AG04450 (cell line): ENCODE measurements at places on chromosomes 2 and 18.
A peak's percentile ranks its signal among the peaks of the same experiment; 100 is the strongest.

- DNase-seq: peak; percentile 20
Measured at GRCh38 chr2:101111917-101112771, 39.0 kb downstream of the TBC1D8 start.

DNA sequence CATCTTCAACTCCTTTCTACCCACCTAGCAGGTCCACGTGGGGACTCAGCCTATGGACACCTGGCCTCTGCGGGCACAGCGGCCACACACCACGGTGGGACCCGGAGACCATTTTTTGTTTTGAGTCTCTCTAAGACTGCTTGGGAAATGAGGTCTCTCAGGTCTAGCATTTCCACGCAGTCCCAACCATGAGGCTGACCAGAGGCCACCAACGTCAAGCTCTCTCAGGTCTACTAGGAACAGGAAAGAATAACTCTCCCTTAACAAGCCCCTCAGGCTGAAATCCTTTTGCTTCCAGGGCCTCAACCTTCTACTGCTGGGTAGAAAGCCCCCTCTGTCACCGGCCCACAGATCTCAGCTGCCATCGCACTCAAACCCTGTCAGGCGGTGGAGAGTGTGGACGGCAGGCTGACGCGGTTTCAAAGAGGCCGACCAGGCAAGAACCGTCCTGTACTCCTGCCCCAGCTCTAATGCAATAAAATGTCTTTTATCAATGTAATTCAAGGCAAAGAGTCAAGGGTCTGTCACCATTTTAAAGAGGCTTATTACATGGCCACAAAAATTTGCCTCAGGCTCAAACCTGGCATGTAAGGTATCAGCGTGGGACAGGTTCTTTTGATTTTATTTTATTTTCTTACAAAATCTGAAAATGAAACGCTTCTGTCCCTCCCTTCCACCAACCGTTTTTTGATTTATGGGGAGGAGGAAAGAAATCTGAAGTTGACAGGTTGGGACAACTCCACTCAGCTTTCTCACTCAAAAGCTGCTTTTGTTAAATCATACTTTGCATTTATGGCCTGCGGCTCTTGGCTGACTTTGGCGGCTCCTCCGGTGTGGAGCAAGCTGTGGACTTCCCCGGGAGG, 74.0 kb downstream of the BCL11A start:
- no peak for DNase-seq

DNA sequence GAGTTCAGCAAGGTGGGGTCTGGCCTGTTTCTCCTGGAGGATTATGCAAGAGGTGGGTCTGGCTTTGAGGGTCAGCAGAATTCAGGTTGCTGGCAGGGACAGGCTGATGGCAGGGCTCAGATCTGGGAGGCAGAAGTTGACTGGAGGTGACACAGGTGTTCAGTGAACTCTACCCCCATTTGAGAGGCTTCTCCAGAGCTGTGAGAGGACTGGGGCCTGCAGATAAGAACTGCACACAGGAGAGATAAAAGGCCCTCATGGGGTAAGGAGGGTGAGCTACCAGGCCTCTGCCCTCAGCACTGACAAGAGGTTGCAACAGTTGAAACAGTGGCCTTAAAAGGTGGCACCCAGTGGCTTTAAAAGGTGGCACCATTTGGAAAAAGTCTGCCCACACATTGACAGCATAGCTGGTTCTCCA, 13.1 kb downstream of the MOCOS start:
- DNase-seq: no peak

GRCh38 chr2:215699700-215700538, 264.1 kb upstream of the FN1 start:
- no peak for DNase-seq

- DNase-seq: no peak
Measured at GRCh38 chr2:3073041-3073595, 304.5 kb downstream of the EIPR1 start.

- no peak for DNase-seq
Measured at GRCh38 chr2:26412091-26412673, 10.5 kb downstream of the DRC1 start.

DNA sequence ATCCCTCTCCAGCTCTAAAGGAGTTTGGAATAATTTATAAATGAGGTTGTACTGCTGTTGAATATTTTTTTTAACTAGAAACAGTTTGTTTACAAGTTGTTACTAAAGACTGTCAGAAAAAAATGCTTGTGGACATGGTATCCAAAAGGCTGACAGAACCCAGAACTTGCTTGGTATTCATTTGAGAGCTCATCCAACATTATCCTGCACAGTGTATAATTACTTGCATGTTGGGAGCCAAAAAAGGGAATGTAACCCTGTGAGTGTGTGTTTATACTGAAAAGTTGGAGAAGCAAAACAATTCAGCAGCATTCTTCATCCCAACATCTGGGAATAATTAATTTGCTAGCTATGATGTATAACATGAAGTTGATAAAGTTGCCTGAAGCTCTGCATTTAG, 42.1 kb upstream of the EHBP1 start:
- DNase-seq: peak; percentile 92

DNA sequence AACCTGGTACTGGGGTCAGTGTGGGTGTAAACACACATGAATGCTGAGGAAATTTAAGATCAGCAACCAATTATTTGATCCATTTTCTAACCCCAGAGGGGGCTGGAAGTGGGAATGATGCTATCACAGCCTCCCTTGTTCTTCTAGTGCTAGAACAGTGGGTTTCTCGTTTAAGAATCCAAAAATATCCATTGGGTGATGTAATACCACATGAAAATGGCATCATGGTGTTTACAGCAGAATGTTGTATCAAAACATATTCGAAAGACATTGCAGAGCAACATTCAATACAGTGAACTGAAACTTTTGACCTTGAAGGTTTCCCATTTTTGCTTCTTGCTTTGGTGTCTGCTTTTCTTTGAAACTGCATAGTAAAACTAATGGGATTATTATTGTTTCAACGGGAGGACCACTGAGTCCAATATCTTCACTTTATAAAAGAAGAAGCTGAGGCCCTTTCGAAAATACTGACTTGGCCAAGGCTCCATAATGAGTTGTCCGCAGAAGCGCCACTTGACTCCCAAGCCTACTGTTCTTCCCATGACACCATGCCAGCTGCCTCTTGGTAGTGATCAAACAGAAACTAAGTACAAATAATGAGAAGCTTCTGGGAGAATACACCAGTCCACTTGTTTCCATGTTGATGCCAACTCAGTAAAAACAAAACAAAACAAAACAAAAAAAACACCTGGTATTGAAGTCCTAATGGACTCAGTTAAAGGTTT, 106.1 kb downstream of the COLEC12 start:
- DNase-seq: no peak

DNA sequence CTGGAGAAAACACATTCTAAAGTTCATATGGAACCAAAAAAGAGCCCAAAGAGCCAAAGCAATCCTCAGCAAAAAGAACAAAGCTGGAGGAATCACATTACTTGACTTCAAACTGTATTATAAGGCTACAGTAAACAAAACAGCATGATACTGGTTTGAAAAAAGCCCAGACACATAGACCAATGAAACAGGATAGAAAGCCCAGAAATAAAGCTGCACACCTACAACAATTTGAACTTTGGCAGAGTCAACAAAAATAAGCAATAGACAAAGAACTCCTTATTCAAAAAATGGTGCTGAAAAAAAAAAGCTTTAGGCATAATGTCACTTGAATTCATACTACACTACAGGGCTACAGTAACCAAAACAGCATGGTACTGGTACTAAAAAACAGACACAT, 289.6 kb downstream of the NR4A2 start:
- no peak for DNase-seq

DNA sequence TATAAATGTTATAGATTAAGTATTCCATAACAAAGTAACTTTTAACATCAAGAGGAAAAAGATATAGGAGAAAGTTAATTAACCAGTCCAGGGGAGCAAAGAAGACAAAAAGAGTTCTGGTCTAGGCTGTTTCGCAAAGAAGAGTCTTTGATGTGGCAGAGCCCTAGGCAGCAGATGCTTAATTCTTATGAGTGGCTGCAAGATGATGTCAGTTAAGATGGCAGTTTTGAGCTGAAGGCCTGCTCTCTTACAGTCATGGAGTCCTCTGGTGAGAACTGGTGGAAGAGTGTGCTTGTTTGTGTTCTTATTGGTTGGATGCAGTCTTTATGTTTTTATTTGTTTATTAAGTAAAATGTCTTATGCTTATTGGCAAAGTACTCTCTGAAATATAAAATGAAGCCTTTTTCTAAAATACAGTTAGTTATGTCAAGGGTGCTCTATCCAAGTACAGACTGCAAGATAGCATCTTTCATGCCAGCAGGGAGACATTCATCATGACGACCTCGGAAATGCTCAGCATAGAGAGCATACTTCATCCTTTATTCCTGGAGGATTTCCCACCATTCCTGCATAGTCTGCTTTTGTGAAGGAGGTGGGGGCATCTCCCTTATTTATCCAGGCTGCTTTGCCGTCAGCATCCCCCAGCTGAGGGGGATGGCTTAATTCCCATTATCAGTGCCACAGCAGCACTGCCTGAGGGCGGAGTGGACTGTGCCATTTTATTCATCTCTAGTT, 38.9 kb upstream of the SERPINE2 start:
- no peak for DNase-seq

DNA sequence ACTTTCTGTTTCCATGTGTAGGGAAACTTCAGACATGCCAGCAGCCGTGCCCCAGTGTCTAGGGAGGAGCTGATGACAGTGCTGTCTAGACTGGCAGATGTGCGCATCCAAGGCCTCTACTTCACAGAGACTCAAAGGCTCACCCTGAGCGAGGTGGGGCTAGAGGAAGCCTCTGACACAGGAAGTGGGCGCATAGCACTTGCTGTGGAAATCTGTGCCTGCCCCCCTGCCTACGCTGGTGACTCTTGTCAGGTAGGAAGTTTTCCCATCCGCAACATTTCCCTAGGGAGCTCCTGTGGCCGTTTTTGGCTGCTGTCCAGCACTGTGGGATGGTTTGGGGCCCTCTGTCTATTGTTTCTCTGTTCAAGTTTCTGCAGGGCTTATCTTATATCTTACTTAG, 143.1 kb upstream of the TTC39C start:
- no peak for DNase-seq

- no peak for DNase-seq
Measured at GRCh38 chr2:42913280-42913878, 121.0 kb upstream of the HAAO start.

DNA sequence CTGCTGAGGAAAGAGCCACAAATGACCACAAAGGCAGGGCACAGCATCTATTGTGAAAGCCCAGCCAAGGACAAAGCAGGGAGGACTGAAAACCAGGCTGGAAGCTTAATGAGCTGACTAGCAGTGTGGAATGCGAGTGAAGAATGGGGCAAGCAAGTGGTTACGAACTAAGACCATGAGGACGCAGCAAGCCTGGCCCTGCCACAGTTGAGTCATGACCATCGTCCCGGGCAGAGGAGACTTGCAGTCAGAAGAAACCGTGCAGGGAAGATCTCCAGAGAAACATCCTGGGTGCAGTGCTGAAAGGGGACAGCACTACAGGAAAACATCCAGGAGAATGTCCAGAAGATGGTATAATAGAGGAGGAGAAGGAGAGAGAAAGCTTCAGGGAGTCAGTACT, 120.5 kb upstream of the GYPC start:
- DNase-seq: no peak

DNA sequence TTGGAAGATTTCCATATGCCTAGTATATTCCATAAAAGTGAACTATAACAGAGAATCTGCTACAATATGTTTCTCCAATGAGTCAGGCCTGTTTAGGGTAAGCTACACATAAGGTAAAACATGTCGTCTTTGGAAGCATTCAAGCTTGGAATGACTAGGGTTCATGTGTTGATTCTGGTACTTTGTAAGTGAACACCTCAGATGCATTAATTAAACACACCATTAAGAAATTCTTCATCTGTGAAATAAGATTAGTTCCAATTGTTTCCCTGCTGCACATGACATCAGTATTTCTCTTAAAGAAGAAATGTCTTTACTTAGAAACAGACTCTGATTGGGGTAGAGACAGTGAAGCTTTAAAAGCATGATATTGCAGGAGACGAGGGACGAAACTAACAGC, 461.1 kb upstream of the NXPH2 start:
- no peak for DNase-seq

GRCh38 chr18:13548106-13548819, 178.1 kb downstream of the FAM210A start:
- DNase-seq: no peak

GRCh38 chr2:68901199-68901514, 30.0 kb upstream of the BMP10 start:
- no peak for DNase-seq

- DNase-seq: no peak
Measured at GRCh38 chr2:185522472-185522871, 216.1 kb upstream of the FSIP2 start.

DNA sequence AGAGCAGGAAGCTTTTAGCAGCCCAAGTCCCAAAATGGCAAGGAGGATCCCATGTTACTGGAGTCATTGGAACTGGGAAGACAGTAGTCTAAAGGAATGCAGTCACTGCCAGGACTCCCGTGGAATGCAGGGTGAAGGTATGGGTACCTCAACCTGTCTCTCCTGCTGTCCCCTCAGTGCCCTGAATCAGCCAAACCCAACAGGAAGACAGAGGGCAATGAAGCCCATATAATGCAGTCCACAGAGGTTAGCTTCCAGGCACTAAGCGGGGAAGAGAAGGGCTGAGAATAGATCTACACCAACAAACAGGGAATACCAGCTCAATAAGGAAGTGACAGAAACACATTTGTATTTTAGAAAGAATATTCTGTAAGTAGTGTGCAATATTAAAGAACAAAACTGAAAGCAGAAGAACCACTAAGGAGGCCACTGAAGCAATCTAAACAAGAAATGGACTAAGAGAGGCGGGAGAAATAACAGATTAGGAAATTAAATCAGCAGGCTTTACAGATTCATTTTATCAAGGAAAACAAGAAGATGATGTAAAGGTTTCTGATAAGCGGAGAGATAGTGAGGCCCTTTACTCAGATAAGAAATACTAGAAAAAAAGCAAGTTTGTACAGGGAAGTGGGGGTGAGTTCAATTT, 8.3 kb downstream of the NEMP2 start:
- DNase-seq: no peak

GRCh38 chr18:9804517-9805104, 81.2 kb upstream of the TXNDC2 start:
- no peak for DNase-seq

GRCh38 chr2:52976143-52976949, 791.3 kb upstream of the CHAC2 start:
- DNase-seq: peak; percentile 6

- no peak for DNase-seq
Measured at GRCh38 chr2:144975881-144976280, 456.0 kb upstream of the ZEB2 start.

DNA sequence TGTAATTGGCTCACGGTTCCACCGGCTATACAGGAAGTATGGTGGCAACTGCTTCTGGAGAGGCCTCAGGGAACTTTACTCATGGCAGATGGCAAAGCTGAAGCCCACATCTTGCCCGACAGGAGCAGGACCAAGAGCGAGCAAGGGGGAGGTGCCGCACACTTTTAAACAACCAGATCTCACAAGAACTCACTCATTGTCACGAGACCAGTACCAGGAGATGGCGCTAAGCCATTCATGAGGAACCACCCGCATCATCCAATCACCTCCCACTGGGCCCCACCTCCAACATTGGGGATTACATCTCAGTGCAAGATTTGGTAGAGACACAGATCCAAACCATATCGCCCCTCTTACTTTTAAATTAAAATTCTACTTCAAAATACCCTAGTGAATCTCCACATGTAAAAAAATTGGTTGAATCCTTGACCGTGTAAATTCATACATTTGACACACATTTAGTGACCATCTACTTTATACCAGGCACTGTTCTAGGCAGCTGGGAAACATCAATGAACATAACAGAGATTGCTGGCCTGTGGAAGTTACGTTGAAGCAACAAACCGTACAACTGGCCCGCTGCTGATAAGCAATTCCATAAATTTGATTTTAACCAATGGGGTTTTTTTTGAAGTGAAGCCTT, 87.6 kb downstream of the ALPK2 start:
- no peak for DNase-seq
